NCI-H2107 (cell line): ENCODE measurements at places on chromosomes 4 and X.

DNA sequence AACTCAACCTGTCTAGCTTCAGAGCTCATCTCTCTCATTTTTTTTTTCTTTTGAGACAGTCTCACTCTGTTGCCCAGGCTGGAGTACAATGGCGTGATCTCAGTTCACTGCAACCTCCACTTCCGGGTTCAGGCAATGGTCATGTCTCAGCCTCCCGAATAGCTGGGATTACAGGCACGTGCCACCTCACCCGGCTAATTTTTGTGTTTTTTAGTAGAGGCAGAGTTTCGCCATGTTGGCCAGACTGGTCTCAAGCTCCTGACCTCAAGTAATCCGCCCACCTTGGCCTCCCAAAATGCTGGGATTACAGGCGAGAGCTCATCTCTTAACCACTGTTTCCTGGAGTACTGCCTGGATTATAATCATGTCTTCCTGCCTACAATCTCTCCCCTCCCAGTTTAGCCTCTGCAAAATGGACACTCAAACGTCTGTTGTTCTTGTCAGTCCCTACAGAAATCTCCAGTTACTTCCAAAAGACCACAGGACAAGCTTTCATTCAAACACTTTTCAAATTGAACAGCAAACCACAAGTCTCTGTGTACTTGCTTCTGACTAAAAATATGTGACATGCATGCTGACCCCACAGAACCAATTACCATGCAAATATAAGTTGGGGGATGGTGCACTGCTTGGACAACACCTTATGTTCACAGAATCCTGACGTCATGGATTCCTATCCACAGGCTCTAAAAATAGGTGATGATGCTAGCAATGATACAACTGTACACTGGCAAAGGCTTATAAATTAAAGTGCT is 137.2 kb downstream of the SH3KBP1 start:
- no peak for DNase-seq

DNA sequence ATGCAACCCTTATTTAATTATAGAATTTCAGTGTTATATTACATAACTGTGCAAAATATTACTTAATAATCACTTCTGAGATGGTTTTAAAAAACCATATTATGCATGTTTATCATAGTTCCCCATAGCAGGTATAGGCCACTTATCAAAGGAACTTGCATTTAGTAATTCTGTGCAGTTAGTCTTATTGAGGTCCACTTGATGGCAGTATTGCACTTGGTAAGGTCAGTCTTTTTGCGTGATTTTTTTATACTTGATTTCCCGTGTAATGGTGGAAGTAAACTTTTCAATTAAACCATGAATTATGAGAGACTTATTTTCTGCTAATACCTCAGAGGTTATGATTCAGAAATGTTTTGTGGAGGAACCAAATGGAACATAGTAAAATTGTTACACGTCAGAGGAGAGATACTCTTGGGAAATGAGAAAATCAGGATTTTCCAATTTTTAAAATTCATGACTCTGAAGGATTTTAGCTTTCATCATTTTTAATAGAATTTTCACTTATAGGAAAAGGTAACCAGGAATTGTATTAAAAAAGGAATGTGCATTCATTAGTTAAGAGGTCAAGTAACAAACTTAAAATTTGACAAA is 230.0 kb downstream of the CCSER1 start:
- DNase-seq, result no peak

DNA sequence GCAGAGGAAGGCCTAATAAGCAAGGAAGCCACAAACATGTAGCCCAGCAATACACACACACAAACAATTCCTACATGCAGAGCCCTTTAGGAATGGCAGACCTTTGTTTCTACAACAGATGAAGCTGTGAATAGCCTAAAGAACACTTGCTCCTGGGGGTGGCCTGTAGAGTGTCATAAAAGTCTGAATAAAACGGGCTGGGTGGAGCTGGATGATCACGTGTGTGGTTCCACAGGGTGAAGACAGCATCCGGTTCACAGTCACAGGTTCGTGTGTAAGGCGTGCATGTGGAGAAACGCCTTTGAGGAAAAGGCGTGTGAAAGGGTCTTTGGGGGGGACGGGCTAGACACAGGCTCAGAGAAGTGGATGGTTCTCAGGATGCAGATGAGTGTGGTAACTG is 156.1 kb downstream of the AFAP1 start:
- DNase-seq, result no peak

DNA sequence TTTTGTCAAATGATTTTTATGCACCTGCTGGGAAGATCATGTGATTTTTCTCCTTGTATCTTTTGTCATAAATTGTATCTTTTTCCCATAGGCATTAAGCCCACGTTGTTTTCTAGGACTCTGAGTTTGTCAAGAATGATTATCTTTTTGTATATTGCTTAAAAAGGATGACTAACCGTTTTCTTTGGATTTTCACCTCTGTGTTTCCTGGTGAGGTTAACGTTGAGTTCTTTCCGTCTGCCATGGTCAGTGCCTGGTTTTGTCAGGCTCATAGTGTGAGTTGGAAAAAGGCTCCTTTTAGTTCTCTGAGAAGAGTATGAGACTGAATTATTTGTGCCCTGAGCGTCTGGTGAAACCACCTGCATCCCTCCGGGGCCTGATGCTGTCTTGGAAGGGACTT is 21.9 kb downstream of the PCGF3 start:
- no peak for DNase-seq

- no peak for DNase-seq
Observed at GRCh38 chr4:102535398-102536082, 34.4 kb downstream of the NFKB1 start.

- no peak for DNase-seq
Observed at GRCh38 chr4:83259586-83259985, 25.0 kb downstream of the COQ2 start.

DNA sequence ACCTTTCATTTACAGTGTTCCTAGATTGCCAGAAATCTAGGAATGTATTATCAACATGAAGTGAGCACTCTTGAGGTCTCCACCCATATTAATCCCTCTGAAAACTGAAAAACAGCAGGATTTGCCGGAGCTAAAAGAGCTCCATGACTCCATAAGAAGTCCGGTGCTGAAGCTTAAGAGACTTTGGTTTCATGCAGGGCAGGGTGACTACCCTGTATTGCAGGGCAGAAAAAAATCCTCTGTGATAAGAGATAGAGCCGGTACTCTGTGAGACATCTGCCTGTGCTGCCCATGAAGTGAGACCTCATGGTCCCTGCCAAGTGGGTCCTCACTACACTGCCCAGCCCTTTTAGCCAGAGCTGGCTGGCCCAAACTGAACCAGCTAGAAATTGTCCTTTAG is 127.2 kb upstream of the NPY2R start:
- no peak for DNase-seq

- DNase-seq, result no peak
Observed at GRCh38 chrX:41596596-41596995, 92.2 kb upstream of the GPR34 start.

- no peak for DNase-seq
Observed at GRCh38 chr4:120881351-120881750, 41.2 kb downstream of the PRDM5 start.

GRCh38 chr4:147528054-147528453 is 47.2 kb downstream of the EDNRA start:
- DNase-seq, result no peak

GRCh38 chr4:169256101-169256612 is 14.6 kb downstream of the SH3RF1 start:
- DNase-seq, result no peak

- DNase-seq, result no peak
Observed at GRCh38 chr4:127776620-127777019, 5.5 kb upstream of the HSPA4L start.

- no peak for DNase-seq
Observed at GRCh38 chrX:10079231-10079630, 77.5 kb upstream of the CLCN4 start.

DNA sequence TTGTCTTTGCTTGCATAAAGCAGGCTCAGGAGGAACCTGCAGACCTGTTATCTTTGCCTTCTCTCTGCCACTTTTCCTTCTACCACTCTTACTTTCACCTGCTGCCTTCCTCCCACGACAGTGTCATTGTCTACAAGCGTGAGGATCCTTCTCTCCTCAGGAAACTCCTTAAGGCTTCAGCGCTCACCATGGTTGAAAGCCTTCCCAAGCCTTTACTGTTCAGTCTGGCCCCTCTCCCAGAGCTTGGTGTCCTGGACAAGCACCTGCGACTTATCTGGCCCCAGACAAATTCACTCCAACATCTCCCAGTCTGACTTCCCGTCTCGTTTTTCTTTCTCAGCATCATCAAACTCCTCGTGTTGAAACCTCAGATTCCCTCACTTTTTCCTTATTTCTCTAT is 31.0 kb downstream of the CC2D2A start:
- DNase-seq, result no peak

GRCh38 chr4:94463771-94464170 is 12.0 kb downstream of the PDLIM5 start:
- DNase-seq, result no peak

- DNase-seq, result no peak
Observed at GRCh38 chr4:173328236-173328901, 5.8 kb downstream of the HMGB2 start.

- no peak for DNase-seq
Observed at GRCh38 chrX:50736656-50737055, 77.3 kb downstream of the SHROOM4 start.

DNA sequence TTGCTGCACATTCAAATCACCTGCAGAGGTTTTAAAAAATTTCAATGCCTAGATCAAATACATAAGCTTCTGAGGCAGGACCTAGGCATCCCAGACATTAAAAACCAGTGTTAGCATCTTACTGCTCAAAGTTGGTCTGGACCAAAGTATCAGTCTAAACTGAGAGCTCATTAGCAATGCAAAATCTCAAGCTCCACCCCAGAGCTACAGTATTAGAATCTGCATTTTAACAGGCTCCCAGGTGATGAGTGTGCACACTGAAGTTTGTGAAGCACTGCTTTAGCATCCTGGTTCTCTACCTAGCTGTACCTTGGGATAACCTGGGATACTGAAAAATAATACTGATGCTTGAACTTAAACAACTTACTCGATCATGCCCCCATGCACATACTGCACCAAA is 96.0 kb downstream of the PRRG1 start:
- no peak for DNase-seq

DNA sequence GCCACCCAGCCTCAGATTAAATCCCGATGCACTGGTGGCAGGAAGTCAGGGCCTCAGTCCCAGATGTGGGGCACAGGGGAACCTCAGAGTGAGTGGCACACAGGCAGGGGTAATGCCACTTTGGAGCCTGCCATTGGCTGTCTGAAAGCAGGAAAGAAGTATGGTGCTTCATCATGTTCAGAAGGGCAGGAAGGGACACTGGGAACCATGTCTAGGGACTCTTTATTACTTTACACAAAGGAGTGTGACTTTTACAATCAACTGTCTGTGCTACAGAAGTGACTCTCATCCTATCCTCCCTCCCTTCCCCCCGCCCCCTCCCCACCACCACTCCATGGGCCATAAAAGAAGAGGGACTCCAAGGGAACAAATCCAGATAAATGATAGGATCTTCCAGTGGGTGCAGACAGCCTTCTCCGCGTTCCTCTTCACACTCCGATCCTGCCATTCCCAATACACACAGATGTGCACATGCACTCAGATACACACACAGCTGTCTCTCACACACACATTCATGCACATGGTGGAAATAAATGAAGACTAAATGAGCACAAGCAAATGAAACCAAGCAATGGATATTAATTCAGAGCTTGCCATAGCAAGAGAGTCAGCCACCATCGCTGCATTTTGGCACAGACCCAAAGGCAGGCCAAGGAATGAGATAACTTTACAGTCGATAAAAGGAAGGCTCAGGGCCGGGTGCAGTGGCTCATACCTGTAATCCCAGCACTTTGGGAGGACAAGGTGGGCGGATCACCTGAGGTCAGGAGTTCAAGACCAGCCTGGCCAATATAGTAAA is 2.5 kb upstream of the TMEM154 start:
- no peak for DNase-seq

DNA sequence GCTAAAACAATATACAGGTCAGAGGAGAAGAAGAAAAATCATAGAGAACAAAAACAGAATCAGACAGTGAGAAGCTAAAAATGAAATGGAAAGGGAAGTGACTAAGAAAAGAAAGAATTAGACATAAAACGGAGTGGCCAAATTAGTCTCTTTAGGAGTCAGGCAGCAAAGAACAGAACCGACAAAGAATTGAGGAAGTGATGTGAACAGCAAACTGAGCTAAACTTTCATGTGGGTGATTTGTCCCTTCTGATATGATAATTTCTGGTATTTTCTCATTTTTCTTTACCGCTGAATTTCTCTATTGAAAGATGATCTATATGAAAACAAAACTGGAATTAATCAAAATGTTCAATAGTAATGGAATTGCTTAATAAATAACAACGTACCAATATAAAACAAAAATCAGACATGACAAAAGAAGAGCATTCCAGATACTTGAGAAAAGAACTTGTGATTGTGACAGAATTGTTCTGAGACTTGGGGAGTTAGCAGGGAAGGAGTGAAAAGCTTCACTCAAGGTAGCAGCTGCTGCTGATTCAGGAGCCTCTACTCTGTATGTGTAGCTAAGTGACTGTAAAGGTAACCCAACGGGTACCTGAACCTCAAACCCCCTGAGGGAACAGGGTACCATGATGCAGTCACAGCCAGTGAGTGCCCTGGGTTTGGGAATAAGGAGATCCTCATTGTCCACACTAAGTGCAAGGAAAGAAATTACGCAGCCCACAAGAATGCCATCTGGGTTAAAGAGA is 8.8 kb downstream of the TAPT1 start:
- no peak for DNase-seq

- DNase-seq, result no peak
Observed at GRCh38 chr4:53541577-53542206, 49.6 kb downstream of the LNX1 start.

DNA sequence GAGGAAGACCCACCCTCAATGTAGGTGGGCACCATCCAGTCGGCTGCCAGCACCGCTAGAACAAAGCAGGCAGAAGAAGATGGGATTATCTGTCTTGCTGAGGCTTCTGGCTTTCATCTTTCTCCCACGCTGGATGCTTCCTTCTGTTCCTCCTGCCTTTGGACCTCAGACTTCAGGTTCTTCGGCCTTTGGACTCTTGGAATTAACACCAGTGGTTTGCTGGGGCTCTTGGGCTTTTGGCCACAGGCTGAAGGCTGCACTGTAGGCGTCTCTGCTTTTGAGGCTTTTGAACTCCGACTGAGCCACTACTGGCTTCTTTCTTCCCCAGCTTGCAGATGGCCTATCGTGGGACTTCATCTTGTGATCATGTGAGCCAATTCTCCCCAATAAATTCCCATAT is 55.1 kb downstream of the PDLIM5 start:
- no peak for DNase-seq
